ENCODE measurements at places on chromosomes 16 and 17.

DNA sequence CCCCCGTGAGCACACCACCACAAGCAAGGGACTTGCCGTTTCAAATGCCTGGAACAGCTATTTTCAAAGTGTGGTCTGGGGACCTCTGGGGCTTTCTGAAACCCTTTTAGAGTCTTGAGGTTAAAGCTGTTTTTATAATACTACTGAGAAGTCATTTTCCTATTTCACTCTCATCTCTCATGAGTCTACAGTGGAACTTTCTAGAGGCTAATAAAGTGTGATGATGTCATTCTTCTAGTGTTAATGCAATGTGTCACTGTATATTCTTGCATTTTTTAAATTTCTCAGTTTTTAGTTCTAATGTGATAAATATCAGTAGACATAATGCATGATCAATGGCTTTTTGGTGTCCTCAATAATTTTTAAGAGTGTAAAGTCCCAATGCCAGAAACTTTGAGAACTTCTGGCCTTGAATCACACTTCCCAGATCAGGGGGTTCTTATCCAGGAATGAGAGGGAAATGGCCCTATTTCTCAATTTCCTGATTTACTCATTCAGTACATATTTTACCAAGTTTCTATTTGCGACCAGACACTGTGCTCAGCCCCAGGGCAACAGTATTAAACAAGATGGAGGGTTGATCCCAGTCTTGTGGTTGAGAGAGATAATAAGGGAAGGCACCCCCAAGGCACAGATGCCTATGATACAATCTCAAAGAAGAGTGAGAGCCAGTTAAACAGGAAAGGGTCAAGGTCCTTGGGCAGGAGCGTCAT lies 444.0 kb downstream of the HS3ST3B1 start:
- no peak for DNase-seq

DNA sequence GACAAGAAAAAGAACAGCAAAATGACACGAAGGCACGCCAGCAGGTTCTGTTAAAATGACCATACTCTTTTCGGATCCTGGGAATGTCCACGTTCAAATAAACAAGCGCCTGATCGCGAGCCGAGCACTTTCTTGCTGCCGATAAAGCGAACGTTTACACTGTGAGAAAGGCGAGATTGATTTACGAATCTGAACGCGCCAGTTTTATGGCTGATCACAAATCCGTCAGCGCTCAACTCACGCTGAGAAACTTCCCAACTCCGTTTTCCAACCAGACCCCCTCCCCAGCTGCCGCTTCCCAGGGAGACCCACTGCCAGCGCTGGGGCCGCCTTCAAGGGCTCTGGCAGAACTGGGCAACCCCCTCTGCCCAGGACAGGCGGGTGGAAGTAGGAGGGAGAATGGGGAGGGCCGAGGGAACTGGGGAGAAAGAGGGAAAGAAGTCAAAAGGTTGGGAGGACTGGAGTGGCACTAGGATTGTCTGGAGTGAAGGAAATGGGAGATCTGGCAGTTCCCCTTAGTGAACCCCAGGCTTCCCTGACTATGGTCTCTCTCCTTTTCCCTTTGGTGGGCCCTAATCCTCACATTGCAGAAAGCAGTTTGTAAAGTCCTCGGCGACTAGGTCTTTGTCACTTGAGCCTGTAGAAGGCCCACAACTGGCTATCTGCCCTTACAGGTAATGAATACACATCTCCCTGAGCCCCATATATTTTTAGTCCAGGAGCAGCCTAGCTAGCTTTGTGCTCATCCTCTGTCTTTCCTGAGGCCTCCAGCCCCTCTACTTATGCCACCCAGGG lies 6.9 kb downstream of the HOXB4 start:
- no peak for DNase-seq

- DNase-seq: no peak
These were observed 18.0 kb upstream of the RNF135 start for GRCh38 chr17:30952638-30953393.

DNA sequence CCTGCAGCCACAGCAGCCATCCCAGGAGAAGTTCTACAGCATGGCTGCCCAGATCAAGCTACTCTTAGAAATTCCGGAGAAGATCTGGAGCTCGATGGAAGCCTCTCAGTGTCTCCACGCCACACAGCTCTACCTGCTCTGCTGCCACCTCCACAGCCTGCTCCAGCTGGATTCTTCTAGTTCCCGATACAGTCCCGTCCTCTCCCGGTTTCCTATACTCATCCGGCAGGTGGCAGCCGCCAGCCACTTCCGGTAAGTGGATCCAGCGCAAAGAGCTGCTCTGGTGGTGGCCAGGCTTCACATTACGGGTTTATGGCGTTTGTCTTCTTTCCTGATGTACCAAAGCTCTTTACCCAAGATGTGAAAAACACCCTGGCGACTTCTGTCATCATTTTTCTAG lies 3.6 kb downstream of the COG1 start:
- DNase-seq: no peak

GRCh38 chr17:63653050-63653449 lies 30.8 kb downstream of the MAP3K3 start:
- no peak for DNase-seq

DNA sequence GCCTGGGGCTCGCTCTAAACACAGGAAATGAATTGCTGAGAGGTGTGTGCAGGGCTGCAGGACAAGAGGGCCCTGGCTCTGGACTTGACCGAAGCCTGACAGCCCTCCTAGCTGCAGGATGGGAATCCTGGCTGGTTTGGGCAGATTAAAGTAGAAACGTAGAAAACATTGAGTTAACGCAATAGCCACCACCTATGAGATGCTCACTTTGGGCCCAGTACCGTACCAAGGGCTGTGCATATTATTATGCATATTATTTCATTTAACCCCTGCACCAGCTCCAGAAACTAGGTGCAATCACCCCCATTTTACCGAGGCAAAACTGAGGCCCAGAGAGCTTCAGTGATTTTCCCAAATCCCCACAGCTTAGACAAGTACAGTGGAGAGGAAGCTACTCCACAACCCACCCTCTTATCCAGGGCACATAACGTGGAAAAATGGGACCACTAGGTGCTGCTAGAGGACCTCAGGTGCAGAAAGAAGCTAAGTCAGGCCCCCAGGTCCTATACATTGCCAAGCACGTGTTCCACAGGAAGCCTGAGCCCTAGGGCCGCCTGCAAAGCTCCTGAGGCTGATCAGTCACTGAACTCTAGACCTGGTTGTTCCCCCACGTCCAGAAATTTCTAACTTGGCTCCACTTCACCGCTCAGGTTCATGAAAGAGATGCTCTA lies 79.2 kb downstream of the MYH11 start:
- peak; percentile 85 for DNase-seq

GRCh38 chr17:73343739-73344454 lies 32.1 kb upstream of the CDC42EP4 start:
- DNase-seq: no peak

DNA sequence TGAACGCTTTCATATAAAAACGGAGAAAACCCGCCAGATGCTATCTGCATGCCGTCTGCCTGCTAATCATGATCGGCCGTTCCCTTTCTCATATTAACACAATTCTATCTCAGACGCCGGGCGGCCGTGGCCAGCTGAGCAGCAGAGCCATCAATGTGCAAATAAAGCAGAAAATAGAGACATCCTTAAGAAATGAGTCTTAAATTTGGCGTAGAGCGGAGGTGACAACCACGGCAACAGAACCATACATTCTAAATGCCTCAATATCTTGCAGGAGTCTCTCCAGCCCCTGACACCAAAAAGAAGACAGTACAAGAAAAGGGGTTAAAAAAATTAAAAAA lies 2.7 kb upstream of the IRX5 start:
- DNase-seq: no peak

DNA sequence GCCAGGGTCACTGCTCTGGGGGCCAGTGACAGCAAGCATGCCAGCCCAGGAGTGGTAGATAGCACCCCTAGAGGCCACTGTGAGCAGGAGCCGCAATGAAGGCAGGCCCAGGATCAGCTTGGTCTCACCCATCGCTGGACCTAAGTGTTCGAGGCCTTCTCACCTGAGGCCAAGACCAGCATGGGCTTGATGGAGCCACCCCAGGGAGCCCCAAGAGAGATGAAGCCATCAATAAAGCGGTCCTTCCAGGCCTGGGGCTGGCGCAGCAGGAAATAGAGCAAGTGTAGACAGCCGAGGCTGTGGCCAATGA lies 1.8 kb downstream of the LCAT start:
- peak; percentile 61 for DNase-seq

DNA sequence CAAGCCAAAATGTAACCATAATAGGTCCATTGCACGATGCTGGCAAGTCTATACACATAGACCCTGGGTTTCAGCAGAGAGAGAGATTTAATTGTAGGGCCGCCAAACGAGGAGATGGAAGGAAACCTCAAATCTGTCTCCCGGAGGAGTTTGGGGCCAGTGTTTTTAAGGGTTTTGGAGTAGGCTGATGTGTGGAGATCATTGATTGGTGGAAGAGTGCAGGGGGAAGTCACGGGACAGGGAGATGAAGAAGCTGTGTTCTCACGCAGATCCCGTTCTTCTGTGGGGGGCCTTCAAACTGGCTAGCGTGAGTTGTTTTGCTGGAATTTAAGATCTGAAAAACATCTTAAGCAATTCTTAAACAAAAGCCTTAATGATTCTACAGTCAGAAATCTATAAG lies 84.8 kb downstream of the KATNIP start:
- no peak for DNase-seq

DNA sequence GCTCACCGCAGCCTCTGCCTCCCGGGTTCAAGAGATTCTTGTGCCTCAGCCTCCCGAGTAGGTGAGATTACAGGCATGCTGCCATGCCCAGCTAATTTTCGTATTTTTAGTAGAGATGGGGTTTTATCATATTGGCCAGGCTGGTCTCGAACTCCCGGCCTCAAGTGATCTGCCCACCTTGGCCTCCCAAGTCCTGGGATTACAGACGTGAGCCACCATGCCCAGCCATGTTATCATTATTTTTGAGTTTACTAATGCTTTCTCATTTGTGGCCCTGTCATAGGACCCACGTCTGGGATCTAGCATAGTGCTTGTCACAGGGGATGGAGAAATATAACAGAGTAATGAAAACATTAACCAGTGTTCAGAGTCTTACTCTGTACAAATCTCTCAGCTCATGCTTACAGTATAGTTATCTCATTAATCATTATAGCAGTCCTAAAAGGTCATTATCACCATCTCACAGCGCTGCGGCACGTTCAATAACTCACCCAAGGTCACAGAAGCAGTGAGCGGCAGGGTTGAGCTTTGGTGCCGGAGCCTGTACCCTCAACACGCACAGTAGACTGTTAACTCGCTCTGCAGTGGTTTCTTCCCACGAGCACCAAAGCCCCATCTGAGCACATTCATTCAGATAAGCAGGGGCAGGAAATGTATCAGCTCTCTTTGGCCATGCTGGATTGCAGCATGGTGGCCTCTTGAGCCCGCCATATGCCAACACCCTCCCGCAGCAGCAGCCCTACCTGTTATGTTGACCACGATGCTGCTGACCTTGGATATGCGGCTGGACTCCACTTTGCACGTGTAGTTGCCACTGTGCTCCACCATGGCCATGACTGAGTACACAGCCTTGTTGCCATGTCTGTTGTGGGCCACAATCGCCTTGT lies 21.4 kb downstream of the PECAM1 start:
- peak; percentile 76 for DNase-seq

DNA sequence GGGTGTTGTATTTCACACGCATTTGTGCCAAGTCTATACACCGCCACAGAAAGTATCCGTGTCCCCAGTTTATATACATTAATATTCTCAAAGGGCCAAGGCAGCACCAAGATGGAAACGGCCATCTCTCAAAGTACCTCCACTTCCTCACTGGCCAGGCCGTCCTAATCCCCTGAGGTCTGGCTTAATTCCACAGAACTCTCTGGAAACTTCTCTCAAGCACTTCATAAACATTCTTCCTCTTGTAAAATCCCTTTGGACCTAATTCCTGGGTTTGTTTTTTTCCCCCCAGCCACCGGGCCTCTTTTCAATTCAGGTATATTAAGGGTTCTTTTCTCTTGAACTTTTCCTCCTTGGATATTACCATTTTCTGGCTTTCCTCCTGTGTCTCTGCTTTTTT lies 5.1 kb upstream of the ERN1 start:
- no peak for DNase-seq

- peak; percentile 45 for DNase-seq
These were observed 105.5 kb downstream of the AXIN2 start for GRCh38 chr17:65455972-65456343.

- DNase-seq: no peak
These were observed 305.9 kb downstream of the PMP22 start for GRCh38 chr17:14959106-14959648.

DNA sequence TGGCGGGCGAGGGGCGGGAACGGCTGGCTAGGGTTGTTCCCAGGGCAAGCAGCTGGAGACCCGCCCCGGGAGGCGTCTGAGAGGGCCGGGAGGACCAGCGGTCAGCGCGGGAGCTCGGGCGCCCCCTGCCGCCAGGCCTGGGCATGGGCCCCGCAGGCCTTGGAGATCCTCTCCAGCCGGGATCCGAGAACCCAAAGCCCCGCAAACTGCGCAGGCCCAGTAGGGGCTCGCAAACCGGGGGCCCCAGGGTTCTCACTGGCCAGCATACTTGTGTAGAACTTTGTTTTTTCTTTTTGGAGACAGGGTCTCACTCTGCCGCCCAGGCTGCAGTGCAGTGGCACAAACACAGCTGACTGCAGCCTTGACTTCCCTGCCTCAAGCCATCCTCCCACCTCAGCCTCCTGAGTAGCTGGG lies 20.8 kb upstream of the ZNF423 start:
- no peak for DNase-seq

DNA sequence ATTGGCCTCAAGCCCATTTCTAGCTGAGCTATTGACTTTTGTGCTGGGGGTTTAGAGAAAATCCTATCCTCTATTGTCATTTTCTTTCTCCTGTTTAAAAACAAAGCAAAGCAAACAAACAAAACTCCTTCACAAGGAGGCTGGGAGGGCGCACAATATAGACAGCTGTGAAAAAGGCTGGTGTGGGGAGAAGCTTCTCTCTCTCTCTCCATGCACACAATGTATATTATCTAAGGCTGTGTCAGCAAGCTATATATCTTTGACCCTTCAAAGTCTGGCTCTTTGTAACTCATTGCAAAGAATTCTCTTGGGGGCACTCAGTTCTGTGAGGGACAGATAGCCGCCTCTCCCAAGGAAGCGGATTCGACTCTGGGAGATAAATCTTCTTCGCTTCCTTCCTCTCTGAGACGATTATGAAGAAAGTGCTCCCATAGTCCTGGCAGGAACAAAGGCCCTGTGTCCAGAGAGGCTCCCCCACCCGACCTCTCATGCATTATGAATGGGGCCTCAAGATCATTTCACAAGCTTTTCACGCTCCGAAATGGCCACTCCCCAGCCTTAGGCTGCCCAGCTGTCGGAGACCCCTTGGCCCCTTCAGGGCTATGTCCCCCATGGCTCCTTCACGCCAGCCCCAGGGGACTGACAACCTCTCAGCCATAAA lies 33.2 kb upstream of the MEAK7 start:
- no peak for DNase-seq

GRCh38 chr17:34626121-34626681 lies 46.8 kb downstream of the TMEM132E start:
- DNase-seq: no peak

- DNase-seq: no peak
These were observed 8.0 kb upstream of the CPPED1 start for GRCh38 chr16:12811441-12812383.
